ENCODE measurements at places on chromosomes 4 and X.

- no peak for DNase-seq
Observed at GRCh38 chr4:122703868-122704267, 28.6 kb upstream of the BBS12 start.

DNA sequence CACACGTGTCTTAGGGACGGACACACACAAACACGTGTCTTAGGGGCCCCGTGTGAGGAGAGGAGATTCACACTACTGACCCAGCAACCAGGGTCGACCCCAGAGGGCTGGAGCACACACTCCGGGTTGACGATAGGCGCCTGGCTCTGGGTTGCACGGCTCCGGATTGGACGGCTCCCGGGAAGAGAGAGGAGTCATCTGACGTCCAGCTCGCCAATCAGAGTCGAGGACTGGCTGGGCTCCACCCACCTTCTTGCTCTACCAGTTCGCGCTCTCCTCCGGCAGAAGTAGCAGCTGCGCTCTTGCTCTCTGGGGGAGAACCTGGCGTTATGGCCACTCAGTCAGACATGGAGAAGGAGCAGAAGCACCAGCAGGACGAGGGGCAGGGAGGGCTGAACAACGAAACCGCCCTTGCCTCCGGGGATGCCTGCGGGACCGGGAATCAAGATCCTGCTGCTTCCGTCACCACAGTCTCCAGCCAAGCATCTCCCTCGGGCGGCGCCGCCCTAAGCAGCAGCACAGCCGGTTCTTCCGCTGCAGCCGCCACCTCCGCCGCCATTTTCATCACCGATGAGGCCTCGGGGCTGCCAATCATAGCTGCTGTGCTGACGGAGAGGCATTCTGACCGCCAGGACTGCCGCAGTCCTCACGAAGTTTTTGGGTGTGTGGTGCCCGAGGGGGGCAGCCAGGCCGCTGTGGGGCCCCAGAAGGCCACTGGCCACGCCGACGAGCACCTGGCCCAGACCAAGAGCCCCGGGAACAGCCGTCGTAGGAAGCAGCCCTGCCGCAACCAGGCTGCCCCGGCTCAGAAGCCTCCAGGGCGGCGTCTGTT, 74.3 kb downstream of the NUDT10 start:
- no peak for DNase-seq

DNA sequence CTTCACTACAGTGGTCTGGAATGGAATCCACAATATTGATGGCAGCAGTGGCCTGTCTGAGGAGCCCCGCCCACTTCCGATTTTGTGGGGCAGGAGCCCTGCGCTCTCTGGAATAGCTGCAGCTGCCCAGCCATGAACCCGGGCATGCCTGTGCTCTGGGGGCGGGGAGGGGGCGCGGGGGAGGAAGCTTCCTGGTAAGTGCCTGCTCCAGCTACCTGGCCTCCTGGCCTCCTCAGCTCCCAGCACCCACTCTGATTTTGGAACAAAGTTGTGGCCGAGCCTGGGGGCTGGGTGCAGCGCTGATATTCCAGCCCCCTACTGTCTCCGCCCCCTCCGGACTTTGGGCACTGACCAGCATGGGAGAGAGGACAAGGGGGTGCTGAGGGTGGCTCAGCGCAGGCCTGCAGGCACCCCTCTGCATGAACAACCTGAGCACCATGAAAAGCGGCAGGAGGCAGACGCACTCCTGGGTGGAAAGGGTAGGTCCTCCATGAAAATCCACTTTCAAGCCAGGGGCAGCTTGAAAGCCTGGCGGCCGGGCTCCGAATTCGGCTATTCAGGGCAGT, 972.7 kb upstream of the AGA start:
- no peak for DNase-seq

DNA sequence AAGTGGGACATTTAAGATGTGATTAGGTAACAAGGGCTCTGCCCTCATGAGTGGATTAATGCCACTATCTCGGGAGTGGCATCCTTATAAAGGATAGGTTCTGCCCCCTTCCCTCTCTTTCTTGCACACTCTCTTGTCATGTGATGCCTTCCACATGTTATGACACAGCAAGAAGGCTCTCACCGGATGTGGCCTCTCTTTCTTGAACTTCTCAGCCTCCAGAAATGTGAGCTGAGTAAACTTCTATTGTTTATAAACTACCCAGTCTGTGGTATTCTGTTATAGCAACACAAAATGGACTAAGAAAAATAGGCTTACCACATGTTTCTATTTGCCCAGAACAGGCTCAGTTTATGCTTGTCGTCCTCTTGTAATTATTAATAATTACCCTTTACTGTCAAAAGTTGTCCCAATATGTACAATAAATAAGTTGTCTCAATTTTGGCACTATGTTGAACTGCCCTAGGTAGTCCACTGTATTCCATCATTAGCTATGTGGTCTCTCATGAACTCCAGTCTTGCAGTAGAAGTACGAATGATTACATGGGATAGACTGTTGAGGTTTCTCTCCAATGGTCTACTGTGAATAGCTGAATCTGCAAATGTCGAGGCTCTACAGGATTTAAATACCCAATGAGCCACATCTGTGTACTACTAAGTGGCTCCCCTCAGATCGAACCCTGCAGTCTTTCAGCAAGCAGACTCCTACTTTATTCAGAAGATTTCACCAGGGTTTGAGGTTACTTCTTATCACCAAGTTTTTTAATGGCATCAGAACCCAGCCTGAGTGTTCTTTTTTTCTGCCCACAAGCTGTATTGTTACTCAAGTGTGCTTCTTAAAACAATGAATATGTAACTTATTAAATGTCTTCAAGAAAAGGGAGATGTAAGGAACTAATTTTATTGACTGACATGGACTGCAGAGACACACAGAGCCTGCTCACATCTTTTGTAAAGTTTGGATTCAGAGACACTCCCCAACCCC, 102.0 kb upstream of the LEF1 start:
- no peak for DNase-seq

GRCh38 chrX:66632981-66633380, 5.9 kb downstream of the EDA2R start:
- no peak for DNase-seq

GRCh38 chr4:3291969-3292570, 751 bp upstream of the RGS12 start:
- DNase-seq = peak; percentile 28

- DNase-seq = no peak
Observed at GRCh38 chr4:87188932-87189331, 31.5 kb downstream of the KLHL8 start.

DNA sequence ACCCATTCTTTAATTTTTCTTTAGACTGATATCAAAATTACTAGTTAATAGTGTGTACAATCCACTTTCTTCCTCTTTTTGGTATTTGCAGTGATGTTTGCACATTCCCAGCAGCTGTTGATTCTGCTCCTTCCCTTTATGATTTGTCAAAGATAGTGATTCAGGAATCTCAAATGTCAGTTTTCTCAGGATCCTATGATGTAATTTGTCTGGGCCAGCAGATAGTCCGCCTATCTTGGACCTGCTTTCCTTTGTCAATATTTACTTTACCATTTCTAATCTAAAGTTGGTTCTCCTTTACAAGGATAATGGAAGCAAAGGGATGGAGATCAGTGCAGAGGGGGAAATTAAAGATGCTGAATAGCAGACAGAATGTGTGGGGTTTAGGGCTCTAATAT, 122.1 kb downstream of the REELD1 start:
- no peak for DNase-seq

GRCh38 chr4:22440999-22441398, 74.9 kb downstream of the ADGRA3 start:
- no peak for DNase-seq

DNA sequence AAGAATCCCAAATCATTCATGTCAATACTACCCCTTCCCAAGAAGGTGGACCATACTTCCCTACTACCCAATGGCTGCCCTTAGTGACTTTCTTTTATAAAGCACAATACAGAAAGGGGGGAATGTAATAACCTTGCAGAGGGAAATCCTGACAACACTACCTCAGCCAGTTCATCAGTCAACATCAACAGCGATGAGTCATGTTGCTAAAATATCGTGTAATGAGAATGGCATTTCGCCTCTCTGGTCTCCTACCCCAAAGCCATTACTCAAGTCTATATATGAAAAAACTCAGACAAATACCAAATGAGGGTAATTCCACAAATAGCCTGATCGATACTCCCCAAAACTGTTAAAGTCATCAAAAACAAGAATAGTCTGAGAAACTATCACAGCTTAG, 3.3 kb upstream of the MAGEA8 start:
- no peak for DNase-seq

- DNase-seq = no peak
Observed at GRCh38 chr4:129246145-129246544, 150.2 kb downstream of the C4orf33 start.

DNA sequence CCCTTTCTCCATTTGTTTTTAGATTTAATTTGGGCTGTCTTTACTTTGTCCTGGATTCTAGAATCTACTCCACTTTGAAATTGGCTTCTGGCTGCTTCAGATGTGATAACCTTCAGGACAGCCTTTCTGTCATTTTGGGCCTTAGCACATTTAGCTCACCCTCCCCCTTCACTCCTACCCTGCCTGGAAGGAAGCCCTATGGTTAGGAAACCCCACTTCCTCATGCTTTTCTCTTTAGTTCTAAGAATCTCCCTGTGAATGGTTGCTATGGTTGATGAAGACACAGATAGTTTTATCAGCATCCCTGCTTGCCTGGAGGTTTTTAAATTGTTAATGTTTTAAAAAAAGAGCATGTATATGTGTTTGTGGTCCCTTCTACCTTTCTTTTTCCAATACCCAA, 100.7 kb upstream of the PTPN13 start:
- peak; percentile 50 for DNase-seq

GRCh38 chr4:8305851-8306471, 36.4 kb downstream of the HTRA3 start:
- no peak for DNase-seq

DNA sequence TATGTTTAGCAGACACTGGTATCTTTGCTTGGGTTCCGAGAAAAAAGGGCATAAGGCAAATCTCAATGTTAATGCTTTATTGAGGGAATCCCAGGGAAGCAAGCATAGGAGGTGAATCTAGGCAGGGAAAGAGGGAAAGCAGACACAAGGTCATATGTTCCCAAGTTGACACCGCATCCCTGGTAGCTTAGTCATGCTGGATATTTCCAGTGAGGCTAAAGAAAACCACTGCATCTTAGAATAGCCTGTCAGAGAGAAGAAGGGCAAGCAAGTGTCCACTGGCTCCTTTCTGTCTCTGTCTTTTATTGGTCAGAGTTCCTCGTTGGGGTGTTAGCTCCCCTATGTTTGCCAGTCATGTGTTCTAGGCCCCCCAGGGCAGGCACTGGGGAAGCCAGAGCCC, 104.7 kb downstream of the NKX6-1 start:
- DNase-seq = no peak

DNA sequence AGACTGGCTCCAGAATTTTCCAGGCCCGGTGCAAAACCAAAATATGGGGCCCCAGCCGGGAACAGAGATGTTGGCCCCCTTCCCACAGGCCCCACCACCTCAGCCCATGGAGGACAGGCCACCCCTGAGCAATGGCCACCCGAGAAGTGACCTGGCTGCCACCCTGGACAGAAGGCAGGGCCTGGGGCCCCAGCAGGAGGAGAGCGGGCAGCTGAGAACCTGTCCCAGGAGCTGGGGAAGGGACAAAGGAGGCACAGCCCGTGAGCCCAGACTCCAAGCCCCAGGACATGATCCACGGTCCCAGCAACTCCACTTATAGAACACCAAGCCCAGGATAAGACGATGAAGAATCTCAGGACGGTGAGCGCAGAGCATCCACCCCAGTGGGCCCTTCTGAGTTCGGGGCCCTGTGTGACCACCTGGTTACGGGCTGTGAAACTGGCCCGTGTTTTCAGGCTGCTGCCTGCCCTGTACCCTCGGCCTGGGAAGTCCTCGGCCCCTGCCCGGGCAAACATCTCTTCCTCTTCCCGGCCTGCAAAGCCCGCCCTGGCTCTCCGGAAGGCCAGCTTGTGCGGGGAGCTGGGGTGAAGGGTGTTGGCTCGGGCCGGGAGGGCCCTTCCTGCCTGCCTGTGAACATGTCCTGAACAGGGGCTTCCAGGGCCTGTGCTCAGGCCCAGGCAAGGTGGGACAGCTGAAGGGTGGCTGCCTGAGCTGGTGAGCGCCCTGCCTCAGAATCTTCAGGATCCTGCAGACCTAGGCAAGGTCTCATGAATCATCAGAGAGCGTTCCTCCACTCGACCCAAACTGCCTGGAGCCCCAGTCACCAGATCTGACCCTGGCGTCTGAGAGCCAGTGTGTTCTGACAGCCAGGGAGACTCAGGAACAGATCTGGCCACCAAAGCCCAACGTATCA, 47.0 kb upstream of the MAN2B2 start:
- no peak for DNase-seq

DNA sequence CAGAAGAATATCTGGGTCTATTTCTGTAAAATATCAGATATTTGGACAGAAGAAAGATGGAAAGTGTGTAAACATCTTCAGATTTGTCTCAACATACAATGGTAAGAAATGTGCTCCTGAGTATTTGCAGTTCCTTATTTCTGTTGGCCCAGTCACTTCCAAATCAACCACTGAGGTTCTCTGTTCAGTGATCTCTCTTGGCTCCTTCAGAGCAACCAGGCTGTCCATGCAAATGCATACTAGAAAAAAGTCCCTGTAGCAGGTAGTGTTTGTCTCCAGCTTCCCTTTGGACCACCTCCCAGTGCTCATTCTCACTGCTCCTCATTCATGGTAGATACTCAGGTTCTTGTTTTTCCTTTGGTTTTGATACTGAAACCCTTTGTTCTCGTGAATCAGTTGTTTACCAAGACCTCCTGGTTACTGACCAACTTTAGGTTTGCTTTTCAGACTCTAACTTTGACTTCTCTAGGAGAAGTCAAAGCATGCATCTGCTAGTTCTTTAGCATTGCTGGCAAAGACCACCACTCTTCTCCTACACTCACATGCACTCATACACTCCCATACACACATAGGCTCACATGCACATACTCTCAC, 28.8 kb downstream of the ASIC5 start:
- DNase-seq = no peak

DNA sequence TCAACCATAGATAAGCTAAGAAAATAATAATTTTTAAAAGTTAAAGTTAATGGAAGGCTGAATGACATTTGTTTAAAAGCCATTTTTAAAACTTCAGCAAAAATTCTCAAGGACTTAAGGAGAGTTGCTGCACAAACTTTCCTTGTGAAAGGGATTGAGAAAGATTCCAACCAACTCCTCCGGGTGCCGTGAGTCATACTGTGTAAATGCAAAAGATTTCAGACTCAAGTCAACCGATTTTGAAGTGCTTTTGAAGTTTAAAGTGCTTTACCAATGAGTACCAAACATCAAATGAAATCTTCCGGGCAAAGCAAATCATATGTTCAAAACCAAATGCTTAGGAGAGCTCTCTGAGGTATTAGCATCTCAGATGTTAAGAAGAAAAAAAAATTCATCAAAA, 31.4 kb downstream of the VCX2 start:
- no peak for DNase-seq

GRCh38 chrX:64192040-64192439, 13.5 kb downstream of the AMER1 start:
- no peak for DNase-seq

GRCh38 chr4:88078579-88078978, 71.1 kb downstream of the PKD2 start:
- no peak for DNase-seq

Data from inflammatory macrophage treated with lipopolysaccharide for 1 hour (primary cell).